ENCODE measurements at places on chromosomes 7 and 10. TPM values are rescaled to one million over a fixed set of nuclear protein-coding genes. Genes with fewer than 3 reads are reported as not detected.

PPP1R17 gene
- total RNA-seq = 5.0 TPM

MUC3A gene
- total RNA-seq = 0.63 TPM

MRC1 gene
- total RNA-seq = 0.63 TPM

C7orf57 gene
- total RNA-seq = 1.3 TPM

OR2A1 gene
- not detected for total RNA-seq

OR13A1 gene
- total RNA-seq = 0.63 TPM

SFRP4 gene
- total RNA-seq = 1.6 TPM

LIPF gene
- not detected for total RNA-seq

PPP1R9A gene
- 109 TPM for total RNA-seq

CPN1 gene
- total RNA-seq = not detected

AZGP1 gene
- total RNA-seq = not detected

AKR1C4 gene
- not detected for total RNA-seq

SLC26A3 gene
- not detected for total RNA-seq

CPA2 gene
- total RNA-seq = not detected

LBX1 gene
- not detected for total RNA-seq

GBF1 gene
- 35.4 TPM for total RNA-seq

KIF11 gene
- 8.5 TPM for total RNA-seq

THNSL1 gene
- total RNA-seq = 12.5 TPM

ACBD5 gene
- 36.3 TPM for total RNA-seq

TCAF2 gene
- total RNA-seq = 1.6 TPM

CABCOCO1 gene
- 1.6 TPM for total RNA-seq

ARL5B gene
- total RNA-seq = 63.2 TPM

ZNF138 gene
- total RNA-seq = 102 TPM

SPDYE1 gene
- not detected for total RNA-seq

CFAP70 gene
- 1.6 TPM for total RNA-seq

MEOX2 gene
- not detected for total RNA-seq

PCGF5 gene
- 26.3 TPM for total RNA-seq

GFRA1 gene
- 6.3 TPM for total RNA-seq

SPDYE2 gene
- total RNA-seq = not detected

CBLL1 gene
- 38.2 TPM for total RNA-seq

GCK gene
- 5.3 TPM for total RNA-seq

HPSE2 gene
- total RNA-seq = 0.63 TPM

PDLIM1 gene
- total RNA-seq = 2.8 TPM

SERPINE1 gene
- total RNA-seq = not detected

OGDHL gene
- total RNA-seq = 7.5 TPM

DTX2 gene
- total RNA-seq = 5.6 TPM

SYNPO2L gene
- not detected for total RNA-seq

DENND2A gene
- 29.4 TPM for total RNA-seq

GNGT1 gene
- total RNA-seq = not detected

CUBN gene
- total RNA-seq = 7.2 TPM

PTPRN2 gene
- 123 TPM for total RNA-seq

EIF5AL1 gene
- total RNA-seq = not detected

GPR158 gene
- 7.8 TPM for total RNA-seq

CALD1 gene
- 35.4 TPM for total RNA-seq

SPDYE2B gene
- total RNA-seq = not detected

ZNF467 gene
- total RNA-seq = 1.3 TPM

DDC gene
- total RNA-seq = not detected

GBX1 gene
- total RNA-seq = not detected

SEC61G gene
- total RNA-seq = 103 TPM

TMEM229A gene
- total RNA-seq = 0.31 TPM
